NCI-H1436 treated with DMSO at 0.1 percent for 48 hours (cell line): ENCODE measurements at places on chromosomes 1 and 21.

- no peak for DNase-seq
These were observed 3.2 kb upstream of the LHX8 start for GRCh38 chr1:75130865-75131564.

DNA sequence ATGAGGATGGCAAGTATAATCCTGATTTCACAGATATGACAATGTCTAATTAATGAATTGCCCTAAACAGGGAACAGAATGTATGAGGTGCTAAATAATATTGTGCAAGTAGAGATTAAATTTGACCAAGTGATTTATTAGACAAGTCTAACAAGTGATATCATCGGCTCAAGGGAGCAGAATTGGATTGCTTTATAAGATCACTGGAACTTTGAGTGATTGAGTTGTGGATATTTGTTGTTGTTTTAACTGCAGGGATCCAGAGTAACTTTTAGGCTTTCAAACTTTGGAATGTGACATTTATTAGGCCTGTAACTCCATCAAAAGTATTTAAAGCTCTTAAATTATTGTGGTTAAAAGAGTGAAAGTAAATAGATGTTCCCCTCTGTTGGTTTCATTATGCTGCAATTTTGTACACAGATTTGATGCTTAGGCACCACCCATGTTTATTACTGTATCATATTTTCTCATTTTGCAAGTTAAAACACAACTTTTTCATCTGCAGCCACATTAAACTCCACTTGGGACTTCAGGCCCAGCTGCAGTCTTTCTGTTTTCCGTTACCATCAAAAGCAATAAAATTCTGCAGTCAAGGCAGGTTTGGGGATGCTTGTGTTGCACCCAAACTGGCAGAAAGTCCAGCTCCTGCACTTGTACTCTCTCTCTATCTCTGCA lies 206.6 kb downstream of the HLX start:
- no peak for DNase-seq

DNA sequence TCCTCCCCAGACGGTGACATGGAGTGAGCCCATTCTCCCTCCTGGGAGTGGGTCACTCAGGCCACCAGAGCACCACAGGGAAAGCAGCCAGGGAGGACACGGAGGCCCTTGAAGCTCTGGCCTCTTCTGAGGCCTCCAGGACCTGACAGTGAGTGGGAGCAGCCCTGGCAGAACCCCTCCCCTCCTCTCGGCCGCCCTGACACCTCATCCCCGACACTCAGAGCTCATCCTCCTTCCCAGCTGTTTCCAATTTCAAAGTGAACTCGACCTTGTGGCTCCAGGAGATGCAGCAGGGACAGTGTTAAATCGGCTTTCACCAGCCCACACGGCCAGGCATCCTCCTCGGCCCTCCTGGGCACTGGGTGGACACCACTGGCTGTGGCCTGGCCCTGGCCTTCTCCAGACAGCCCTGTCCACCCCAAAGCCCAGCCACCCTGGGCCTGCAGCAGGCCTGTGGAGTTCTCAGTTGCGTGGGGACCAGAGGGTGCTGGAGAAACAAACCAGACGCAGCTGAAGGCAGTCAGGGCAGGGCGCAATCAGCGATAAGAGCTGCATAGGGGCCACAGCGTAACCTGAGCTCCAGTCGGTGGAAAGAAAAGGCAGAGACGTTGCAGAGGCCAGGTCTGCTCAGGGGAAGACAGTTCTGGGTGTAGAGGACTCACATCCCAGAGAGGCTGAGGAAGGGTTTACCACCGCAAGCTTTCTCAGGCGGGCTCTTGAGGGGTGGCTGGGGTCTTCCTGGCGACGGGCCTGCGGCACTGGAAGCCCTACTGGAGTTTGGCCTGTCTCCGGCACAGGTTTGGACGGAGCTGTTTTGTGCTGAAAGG lies 27.1 kb downstream of the FTCD start:
- no peak for DNase-seq

- no peak for DNase-seq
These were observed 20.1 kb downstream of the PPT1 start for GRCh38 chr1:40076895-40077312.

- DNase-seq, result no peak
These were observed 86.5 kb upstream of the IPO9 start for GRCh38 chr1:201742476-201742875.

DNA sequence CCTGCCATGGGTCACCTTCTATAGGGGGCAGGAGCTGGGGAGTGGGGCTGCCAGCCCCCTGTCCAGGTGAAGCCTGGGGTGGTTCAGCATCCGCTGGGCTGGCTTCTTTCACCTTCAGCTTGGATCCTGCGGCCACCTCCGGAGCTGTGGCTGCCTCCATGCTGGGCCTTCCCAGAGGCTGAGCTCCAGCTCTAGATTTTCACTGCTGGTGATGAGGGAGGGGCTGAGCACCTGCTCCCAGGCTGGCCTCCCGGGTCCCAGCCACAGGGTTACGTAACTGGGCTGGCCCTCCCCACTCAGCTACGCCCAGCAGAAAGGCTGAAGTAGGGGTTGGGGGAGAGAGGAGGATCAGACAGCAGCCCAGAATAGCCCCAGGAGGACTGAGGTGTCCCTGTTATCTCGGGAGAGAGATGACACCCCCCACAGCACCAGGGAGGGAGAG lies at the start of gene MYBPHL:
TSS of gene MYBPHL (minus strand) at position 180 of the 442 bp plus-strand sequence. CDS start at position 160, 20 bp downstream.
- DNase-seq, result peak; percentile 19

GRCh38 chr1:217343907-217344306 lies 287.0 kb downstream of the GPATCH2 start:
- DNase-seq, result no peak

GRCh38 chr1:229129301-229130027 lies 141.4 kb upstream of the RAB4A start:
- no peak for DNase-seq

- no peak for DNase-seq
These were observed 306.9 kb downstream of the ASTN1 start for GRCh38 chr1:176857632-176858031.

DNA sequence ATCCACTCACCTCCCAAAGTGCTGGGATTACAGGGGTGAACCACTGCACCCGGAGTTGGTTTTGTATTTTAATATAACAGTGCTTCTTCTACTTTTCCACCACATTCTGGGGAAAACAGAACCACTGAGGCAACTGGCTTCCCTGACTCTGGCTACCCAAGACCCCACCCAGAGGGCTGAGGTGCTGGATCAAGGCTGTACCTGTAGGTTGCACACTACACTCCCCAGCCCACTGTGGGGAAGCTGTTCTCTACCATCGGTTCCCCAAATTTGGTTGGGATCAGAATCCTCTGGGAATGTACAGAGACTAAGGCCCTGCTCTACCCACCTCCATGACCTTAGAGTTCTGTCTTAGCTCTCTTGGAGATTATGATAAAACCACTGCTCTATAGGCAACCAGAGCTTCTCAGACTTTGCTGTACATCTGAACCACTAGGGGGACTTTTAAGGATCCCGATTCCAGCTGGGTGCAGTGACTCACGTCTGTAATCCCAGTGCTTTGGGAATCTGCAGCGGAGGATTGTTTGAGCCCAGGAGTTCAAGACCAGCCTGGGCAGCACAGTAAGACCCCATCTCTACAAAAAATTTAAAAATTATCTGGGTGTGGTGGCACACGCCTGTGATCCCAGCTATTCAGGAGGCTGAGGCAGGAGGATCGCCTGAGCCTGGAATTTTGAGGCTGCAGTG lies 51.6 kb downstream of the GNG4 start:
- no peak for DNase-seq

GRCh38 chr1:110505596-110505995 lies 13.4 kb downstream of the KCNA10 start:
- DNase-seq, result no peak

- DNase-seq, result no peak
These were observed 18.3 kb upstream of the HJV start for GRCh38 chr1:146039844-146040194.
